ENCODE measurements at places on chromosomes 12 and 14.

DNA sequence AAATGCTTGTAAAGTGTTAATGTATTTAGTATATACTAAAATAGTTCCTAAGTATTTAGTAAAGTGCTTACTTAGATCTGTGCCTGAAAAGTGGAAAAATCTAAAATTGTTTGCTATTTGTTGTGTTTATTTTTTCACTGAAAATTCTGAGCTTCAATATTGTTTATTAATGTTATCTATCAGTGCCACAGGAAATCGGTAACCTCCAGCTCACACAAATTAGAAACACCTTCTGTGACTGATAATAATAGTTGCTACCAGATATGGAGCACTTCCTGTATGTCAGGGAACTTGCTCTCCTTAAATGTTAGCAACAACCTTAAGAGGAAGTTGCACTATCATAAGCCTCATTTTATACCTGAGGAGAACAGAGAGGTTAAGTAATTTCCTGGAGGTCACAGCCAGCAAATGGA lies 723 bp upstream of the LRP10 start:
- no peak for DNase-seq

- DNase-seq, result no peak
These were observed 123.9 kb downstream of the PAX9 start for GRCh38 chr14:36785511-36785910.

DNA sequence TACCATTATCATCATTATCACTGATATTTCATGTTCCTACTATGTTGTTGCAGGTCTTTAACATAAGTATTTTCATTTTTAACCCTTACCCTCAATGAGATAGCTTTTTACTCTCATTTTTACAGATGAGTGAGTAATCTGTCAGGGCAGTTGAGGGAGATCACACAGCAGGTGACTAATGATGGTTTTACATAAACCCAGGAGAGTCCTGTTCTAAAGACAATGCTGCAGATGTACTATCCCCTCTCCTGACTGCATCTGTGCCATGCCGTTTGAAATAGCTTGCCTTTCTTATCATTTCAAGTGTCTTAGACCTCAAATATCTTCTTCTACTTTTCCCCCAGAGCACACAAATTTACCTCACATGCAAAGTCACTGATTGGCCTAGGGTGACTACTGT lies 1552.1 kb upstream of the SEL1L start:
- DNase-seq, result no peak

- no peak for DNase-seq
These were observed 31.6 kb upstream of the FICD start for GRCh38 chr12:108483213-108484059.

GRCh38 chr12:118044075-118044474 lies 16.9 kb downstream of the WSB2 start:
- DNase-seq, result no peak

GRCh38 chr14:103762541-103762940 lies 46.9 kb downstream of the ZFYVE21 start:
- no peak for DNase-seq

- peak; percentile 86 for DNase-seq
These were observed 1.8 kb downstream of the ZDHHC22 start for GRCh38 chr14:77139540-77140358.

- DNase-seq, result no peak
These were observed 69.2 kb upstream of the ETV6 start for GRCh38 chr12:11580125-11580751.

- no peak for DNase-seq
These were observed 30.5 kb downstream of the DPF3 start for GRCh38 chr14:72863216-72864006.

DNA sequence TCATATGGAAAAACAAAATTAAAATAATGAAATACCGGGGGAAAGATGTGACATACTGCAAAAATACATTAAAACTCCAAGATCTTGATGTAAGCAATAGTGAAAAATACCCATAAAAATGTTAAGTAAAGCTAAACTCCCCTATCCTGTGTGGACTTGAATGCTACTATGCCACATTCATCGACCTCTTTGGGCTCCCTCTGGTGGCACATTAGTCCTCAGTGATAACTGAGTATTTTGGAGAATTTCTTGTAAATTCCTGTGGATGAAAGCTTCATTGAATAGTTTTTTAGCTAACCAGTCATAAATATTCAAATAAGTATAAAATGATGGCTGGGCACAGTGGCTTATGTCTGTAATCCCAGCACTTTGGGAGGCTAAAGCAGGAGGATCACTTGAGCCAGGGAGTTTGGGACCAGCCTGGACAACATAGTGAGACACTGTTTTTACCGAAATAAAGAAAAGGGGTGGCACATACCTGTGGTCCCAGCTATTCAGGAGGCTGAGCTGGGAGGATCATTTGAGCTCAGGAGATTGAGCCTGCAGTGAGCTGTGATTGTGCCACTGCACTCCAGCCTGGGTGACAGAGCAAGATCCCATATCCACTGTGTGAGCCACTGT lies 42.4 kb upstream of the SGPP1 start:
- no peak for DNase-seq

DNA sequence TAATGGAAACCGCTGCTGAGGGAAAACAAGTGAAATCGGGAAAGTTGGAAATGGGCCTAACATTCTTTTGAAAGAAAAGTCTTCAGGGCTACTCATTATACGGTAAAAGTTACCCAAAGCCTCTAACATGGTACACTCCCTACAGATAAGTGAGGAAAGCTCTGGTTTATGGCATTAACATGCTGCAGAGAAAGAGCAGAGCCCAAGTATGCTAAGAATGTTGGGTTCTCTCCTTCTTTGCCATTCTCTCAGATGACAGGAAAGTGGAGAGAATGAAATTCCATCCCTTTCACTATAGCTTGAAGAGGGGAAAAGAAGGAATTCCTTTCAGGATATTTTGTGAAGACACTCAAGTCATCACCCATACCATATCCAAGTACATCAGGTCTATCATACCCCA lies 348.0 kb downstream of the SEC23A start:
- DNase-seq, result no peak

- DNase-seq, result no peak
These were observed 5.5 kb upstream of the GPR132 start for GRCh38 chr14:105070760-105071137.

GRCh38 chr12:24177889-24178288 lies 228.4 kb upstream of the SOX5 start:
- no peak for DNase-seq

GRCh38 chr14:34023824-34024767 lies 73.2 kb upstream of the EGLN3 start:
- no peak for DNase-seq

GRCh38 chr12:123840765-123841425 lies 78.8 kb downstream of the DNAH10 start:
- no peak for DNase-seq

DNA sequence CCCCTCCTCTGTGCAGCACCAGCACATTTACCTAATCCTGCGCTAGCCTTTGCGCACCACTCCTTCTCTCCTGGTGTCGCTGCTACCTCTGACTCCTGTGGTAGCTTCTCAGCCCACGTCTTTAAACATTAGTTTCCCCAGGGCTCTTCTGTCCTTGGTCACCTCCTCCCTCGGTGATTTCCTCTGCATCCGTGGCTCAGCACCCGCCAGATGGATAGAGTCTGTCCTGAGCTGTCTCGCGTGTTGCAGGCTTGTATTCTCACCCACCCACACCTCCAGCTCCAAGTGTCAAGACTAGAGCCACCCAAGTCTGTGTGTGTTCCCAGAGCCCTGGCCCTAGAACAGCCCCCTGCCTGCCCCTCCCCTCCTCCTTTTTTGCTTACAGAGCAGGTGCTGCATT lies 83.2 kb downstream of the EML1 start:
- no peak for DNase-seq

- no peak for DNase-seq
These were observed 96.0 kb downstream of the ATXN2 start for GRCh38 chr12:111503116-111503515.

- no peak for DNase-seq
These were observed 36.0 kb upstream of the SNX6 start for GRCh38 chr14:34665785-34666435.

DNA sequence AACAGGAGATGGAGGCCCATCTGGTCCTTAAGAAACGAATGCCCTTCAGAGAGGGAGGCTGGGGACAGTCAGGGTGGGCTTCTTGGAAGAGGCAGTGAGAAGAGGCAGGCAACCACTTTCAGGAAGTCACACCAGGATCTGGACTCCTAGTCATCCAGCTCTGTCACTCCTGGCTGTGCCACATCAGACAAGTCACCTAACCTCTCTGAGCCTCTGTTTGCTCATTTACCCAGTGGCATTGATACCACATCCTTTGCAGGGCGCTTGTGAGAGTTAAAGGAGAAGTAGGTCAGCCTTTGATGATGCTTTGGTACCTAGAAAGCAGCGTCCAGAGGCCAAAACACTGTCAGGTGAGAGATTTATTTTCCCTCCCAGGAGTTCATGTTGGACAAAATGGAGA lies 11.1 kb downstream of the CCDC197 start:
- DNase-seq, result no peak
